Lung (tissue), 17 donors: ENCODE measurements at places on chromosomes 1 and 21.

DNA sequence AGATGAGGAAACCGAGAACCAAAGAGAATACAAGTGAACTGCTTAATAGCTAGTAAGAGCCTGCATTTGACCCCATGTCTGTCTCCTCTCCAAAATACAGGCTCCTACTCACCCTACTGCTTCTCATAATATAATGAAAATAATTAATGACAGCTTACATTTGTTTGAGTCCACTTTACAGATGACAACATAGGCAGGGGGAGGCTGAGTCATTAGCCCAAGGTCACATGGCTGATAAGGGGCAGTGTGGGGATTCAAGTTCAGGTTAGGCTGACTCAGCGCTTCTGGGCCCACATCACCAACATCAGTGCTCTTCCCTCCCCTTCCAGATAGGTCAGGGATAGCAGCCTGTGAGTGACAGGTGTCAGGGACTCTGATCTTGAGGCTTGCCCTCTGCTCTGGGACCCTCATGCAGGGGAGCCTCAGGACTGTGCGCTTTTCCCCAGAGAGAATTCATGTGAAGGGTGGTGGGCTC, 16.2 kb downstream of the AZIN2 start:
- no peak for DNase-seq

- DNase-seq = no peak
These were observed 54.4 kb upstream of the EDN2 start for GRCh38 chr1:41538741-41539417.

DNA sequence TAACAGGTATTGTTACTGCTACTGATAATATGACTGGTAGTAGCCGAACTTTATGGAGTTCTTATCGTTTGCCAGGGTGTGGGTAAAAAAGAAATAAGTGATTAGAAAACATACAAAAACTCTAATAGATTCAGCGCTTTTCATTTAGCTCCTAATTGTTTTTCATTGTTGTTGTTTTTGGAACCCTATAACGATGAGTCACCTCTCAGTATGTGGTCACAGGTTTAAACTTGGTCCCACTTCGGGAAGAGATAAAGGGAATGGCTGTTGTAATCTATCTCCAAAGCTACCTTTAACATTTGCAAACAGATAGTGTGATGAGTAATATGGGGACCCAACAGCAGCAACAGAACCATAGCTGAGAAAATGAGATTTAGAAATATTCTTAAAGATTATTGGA, 62.7 kb upstream of the BCL10 start:
- no peak for DNase-seq

DNA sequence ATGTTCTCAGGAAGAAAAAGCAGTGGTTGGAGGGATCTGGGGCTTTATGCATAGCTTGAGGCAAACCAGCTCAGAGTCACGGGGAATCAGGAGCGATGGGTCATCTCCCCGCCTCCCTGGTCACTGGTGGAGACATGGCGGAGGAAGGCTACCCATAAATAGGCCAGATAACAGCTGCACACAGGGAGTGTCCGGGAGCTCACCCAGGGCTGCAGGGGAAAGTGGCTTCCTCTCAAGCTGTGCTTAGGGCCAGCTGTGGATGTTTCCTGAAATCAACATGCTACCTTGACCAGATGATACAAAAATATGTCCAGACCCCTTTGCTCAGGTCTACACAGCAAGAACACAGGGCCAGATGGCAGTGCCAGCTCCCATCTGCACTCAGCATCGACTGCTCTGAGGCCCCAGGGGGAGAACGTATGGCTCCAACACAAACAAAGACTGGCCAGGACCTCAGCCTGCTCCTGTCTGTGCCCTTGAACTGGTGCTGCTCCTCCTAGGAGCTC, 27.1 kb upstream of the RERE start:
- DNase-seq = no peak

DNA sequence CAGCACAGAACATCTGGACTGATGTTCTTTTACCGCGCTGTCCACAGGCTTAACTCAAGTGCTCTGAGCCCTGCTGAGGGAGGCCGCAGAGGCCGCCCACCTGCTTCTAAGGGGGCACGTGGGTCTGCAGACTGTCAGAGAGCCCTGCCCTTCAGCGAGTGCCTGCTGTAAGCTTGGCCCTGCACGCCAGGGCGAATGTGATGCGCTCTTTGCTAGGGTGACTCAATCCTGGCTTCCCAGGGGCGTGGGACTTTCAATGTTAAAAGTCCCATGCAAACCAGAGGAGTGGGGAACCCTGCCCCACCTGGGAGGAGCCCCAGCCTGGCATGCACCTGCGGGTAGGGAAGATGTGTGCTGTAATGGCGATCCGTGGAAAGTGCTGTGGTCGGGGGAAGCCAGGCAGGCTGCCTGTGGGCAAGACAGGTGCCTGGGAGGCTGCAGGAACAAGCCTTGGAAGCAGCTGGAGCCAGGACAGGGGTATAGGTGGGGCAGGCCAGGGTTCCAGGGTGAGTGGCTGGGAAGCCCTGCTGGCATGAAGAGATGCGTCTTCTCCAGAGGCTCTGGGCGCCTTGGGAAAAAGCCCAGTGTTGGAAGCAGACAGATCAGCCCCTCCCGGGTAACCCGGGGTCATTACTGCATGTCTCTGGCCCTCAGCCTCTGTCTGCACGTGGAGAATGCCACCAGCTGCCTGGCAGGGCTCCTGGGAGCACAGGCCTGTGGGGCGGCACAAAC, 594 bp upstream of the PANK4 start:
- no peak for DNase-seq

DNA sequence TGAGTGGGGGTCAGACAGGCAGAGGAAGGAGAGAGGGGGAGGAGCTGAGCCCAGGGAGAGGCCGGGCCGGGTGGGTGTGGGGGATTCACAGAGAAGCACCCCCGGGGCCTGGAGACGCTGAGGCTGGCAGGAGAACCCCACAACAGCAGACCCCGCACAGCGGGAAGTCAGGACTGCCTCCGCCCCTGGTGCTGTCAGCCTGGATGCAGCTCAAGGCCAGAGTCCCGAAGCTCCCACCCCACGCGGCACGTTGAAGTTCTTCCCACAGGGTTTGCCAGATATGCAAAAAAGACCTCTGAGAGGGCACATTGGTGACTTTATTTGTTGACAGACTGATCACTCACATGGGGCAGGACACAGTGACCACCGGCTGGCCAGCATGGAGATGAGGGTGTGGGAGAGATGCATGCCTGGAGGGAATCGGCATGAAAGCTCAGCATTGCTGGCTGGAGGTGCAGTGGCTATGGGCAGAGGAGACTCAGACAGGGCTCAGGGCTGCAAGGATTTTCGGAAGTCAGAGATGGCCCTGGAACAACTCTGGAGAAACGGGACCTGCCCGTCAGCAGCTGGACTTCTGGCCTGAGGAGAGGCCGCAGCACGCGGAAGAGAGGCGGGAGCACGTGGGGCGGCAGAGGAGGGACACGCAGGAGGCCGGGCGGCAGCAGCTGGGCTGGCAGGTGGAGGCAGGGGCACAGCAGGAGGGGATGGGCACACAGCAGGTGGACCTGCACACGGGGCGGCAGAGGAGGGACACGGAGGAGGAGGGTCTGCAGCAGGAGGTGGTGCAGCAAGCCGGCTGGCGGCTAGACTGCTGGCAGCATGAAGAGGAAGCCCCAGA, 885 bp downstream of the KRTAP10-3 start:
- no peak for DNase-seq

DNA sequence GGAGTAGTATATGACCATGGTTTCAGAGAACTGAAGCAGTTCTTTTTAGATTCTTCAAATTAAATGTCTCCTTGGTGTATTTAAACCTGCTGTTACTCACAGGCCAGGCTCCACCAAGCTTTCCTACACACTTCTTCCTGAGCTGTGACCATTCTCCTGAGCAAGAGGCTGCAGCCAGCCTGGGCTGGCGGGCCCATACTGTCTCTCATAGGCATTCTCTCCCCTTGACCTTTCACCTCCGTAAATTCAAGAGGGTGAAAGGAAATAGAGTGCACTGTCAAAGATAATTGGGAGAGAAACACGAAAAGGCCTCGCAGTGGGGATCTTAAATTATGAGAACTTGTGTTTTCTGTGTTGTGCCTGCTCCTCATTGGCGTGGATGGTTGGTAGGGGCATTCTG, 2.3 kb downstream of the ARF1 start:
- DNase-seq = no peak

GRCh38 chr1:23610677-23611076, 51.4 kb upstream of the ID3 start:
- no peak for DNase-seq

DNA sequence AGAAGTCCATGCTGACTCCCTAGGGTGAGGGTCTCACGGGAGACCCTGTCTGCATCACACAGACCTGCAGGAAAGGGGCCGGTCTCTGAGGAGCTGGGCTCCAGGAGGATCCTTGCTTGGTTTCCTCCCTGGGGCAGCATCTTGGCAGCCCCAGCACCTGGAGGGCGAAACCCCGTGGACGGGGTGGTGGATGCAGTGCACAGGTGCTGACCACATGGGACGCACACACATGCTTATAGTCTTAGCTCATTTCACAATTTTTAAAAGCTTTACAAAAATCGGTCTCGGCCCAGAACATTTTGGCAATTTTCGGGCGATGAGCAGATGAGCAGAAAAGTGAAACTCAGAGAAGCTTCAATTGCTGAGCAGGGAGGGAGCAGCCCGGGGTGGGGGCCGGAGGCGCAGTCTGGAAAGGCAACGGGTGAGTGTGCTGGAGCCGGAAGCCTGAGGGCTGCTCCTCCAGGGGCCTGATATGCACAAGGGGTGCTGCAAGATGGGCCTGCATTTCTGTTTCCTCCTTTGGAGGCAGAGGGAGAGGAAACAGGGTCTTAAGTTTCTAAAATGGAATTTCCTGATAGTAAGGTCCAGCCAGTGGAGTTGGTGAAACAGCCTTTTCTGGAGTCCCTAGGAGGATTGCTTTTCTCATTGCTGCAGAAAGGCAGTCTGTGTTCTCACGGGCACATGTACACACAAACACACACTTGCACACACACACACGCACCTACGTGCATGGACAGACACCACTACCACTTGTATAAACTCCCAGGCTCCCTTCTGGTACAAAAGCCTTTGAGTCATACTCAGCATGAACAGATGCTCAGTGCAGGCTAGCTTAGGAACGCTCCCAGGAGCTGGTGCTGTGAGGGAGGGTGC, 60.6 kb downstream of the SCCPDH start:
- no peak for DNase-seq

DNA sequence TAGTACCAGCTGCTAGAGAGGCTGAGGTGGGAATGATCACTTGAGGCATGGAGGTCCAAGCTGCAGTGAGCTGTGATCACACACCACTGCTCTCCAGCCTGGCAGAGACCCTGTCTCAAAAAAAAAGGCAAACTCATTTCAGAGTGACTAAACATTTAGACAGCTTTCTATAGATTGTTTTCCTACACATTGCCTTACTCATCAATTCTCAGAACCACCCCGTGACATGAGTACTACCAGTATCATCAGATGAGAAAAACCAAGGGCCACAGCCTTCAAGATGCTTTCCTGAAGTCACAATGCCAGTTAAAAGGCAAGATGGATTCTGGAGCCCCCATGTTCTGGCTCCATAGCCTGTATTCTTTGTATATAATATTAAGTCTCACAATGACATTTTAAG, 22.4 kb upstream of the SMPDL3B start:
- no peak for DNase-seq

- DNase-seq = no peak
These were observed 208.1 kb upstream of the VAMP3 start for GRCh38 chr1:7562729-7563605.

- DNase-seq = peak; percentile 58
These were observed 97.5 kb upstream of the CTTNBP2NL start for GRCh38 chr1:112298558-112298957.

GRCh38 chr1:2215329-2215728, 12.8 kb upstream of the SKI start:
- no peak for DNase-seq

DNA sequence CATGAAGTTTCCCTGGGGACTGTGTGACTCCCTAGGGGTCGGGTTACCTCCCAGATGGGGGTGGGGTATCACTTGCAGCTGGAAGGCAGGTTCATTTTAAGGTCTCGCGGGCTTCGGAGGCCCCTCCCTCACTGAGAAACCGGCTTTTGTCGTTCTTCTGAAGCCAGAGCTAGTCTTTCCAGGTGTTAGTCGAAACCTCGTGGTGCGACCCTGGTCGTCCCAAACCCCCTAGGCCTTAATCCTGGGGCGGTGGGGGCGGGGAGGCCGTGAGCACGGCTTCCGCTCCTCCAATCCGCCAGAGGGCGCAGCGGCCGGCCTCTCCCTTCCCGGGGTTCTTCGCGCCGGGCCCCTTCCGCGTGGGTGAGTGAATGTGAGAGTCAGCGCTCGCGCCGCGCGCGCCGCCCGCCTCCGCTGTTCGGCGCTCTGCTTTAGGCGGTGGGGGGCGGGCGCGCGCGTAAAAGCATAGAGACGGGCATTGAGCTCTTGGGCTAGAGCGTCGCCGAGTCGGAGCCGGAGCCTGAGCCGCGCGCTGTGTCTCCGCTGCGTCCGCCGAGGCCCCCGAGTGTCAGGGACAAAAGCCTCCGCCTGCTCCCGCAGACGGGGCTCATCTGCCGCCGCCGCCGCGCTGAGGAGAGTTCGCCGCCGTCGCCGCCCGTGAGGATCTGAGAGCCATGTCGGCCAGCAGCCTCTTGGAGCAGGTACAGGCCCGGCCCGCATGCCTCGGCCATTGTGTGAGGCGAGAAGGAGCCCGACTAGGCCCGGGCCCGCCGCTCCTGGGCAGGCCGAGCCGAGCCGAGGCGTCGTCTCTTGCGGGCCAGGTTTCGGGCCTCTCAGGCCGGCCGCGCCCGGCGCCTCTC, at the start of gene YTHDF2:
TSS of gene YTHDF2 (plus strand) at position 491 of the 857 bp plus-strand sequence. CDS start at position 672, 181 bp downstream.
- peak; percentile 99 for DNase-seq

DNA sequence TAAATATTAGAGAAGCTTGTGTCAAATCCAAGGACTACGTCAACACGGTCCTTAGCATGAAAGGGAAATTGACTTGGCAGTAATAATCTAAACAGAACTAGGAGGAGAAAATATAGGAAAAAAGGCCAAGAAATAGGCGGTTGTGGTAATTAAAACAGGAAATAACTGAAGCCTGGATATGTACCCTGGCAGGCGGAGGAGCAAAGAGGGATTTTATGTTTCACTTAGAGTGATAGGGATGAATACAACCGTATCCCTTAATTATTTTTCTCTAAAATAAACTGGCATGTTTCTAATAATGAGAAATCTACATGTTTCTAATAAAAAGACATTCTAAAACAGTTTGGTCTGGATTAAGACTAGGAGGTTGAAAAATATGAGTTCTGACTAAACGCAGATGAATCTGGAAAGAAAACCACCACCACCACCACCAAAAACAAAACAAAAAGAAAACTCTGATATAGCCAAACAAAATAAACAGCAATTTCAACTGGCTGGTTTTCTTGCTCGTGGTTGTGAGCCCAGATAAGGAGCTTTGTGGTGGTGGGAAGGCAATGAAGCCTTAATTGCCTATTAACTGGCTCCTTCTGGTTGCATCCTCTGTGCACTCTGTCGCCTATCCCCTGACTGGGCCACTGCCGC, 334.2 kb upstream of the SNX7 start:
- DNase-seq = peak; percentile 89

- no peak for DNase-seq
These were observed 547.2 kb downstream of the PLPP3 start for GRCh38 chr1:56032096-56032676.

GRCh38 chr1:226945106-226945857, 5.2 kb downstream of the COQ8A start:
- peak; percentile 52 for DNase-seq

DNA sequence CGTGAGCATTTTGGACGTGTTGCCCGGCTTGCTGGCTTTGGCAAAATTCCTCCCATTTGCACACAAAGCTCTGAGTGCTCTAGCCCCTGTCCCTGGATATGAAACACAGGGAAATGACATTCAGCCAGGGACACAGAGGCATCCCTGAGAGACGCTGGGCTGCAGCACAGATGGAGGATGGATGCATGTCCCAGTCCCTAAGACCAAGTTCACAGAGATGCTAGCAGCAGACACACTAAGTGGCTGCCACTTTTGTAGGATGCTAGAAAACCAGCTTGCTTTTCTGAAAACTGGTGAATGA, 12.5 kb downstream of the ACTRT2 start:
- no peak for DNase-seq
